ENCODE measurements at places on chromosomes 2 and 18. TPM values are rescaled to one million over a fixed set of nuclear protein-coding genes. Genes with fewer than 3 reads are reported as not detected.

SPIRE1 gene
- total RNA-seq, result 4.6 TPM

PCARE gene
- not detected for total RNA-seq

CRYGC gene
- not detected for total RNA-seq

SCYGR8 gene
- total RNA-seq, result not detected

OSBPL6 gene
- 3.7 TPM for total RNA-seq

DNA sequence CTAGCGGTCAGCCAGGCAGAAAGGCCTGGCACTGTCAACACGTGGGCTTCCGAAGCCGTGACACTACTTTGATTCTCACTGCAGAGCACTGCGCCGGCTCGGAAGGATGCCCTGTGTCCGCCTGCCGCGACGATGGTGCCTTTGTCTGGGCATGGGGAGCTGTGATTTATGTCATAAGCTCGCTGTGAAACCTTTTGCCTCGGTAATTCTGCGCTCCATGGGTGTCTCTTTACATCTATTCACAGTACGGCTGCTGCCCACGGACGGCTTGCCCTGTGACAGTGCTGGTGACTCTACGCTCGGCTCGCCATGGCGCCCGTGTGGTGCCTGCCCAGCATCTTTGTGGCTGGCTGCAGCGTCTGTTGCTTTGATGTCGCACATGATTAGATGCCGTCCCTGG is 43.1 kb upstream of the GBX2 start:
- H3K4me3 ChIP-seq, result no peak overlapping the region
- H3K27me3 ChIP-seq, result peaks cover 22% of the 10 kb centered on the region
- no peaks in the 10 kb centered on the region for H3K36me3 ChIP-seq
- no peaks in the 10 kb centered on the region for H3K4me1 ChIP-seq
- no peak overlapping the region for H3K27ac ChIP-seq

- peaks cover 40% of the 10 kb centered on the region for H3K4me1 ChIP-seq
- H3K36me3 ChIP-seq, result peaks cover 50% of the 10 kb centered on the region
- H3K27ac ChIP-seq, result peak overlapping the region; percentile 100
- H3K4me3 ChIP-seq, result peak overlapping the region; percentile 98
- peak; percentile 84 for DNase-seq
These were observed 2.8 kb downstream of the CNDP2 start for GRCh38 chr18:74498712-74499627.

DNA sequence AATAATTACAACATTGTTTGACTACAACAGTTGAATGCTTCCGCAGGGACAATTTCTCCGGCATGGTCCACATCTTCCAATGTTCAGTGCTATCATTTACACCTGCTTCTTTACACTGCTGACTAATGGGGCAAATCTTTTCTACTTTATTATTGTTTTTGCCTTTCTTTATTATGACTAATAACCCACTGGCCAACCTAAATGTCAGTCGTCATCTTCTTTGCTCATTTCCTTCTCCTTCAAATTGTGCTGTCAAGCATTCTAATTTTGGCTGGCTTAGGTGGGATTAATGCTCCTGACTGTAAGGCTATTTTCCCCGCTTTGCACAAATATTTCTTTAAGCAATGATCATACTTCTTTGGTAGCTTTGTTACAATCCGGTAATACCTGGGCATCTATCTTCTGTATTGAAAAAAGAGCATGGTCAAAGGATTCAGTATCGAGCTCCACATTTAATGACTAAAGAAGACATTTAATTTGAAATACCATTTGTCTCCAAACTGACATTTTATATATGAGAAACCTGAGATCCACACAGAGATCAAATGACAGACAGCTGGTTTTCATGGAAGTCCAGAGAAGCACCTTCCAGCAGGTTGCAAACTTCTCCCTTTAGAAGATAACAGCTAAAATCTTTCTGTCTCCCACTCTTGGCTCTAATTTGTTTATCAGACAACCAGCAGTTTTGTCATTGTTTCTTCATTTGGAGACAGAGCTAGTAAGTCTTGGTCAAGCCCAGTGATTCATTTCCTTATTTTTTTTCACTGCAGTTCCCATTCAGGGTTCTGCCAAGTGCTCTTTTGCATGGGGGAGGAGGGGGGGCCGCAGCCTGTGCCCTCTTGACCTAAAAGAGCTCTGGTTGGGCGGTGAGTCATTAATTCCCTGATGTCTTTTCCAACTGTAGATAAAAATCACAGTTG is 132.9 kb downstream of the SOCS6 start:
- no peak for DNase-seq
- H3K27me3 ChIP-seq, result peaks cover 17% of the 10 kb centered on the region
- H3K27ac ChIP-seq, result no peak overlapping the region
- no peak overlapping the region for H3K4me3 ChIP-seq
- H3K4me1 ChIP-seq, result peaks cover 12% of the 10 kb centered on the region

DNA sequence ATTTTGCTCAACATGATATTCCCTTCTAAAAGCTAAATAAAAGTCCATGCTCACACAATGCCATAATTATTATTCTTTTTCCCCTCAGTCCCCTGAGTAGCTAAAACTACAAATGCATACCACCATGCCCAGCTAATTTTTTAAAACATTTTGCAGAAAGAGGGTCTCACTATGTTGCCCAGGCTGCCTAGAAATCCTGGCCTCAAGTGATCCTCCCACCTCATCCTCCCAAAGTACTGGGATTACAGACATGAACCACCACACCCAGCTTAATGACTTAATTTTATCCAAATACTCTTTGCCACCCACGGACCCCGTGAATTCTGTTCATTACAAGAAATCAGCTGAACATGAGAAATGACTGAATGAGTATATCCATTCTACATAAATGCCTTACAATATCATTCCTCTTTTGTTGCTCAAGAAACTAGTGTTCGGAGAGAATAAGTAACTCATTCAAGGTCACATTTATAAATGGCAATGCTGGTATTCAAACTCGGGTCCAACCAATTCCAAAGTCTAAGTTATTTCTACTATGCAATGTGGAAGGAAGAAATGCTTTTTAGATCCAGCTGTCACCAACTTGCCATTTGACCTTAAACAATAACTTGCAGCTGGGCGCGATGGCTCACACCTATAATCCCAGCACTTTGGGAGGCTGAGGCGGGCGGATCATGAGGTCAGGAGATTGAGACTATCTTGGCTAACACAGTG is 59.8 kb downstream of the NOL10 start:
- peaks cover 3% of the 10 kb centered on the region for H3K4me1 ChIP-seq
- no peak overlapping the region for H3K27ac ChIP-seq
- no peaks in the 10 kb centered on the region for H3K27me3 ChIP-seq
- no peak for DNase-seq

Measured in activated naive CD8-positive, alpha-beta T cell treated with anti-CD3 and anti-CD28 coated beads for 36 hours (primary cell).